H1 (cell line): ENCODE measurements at places on chromosomes 6 and 20. TPM values are rescaled to one million over a fixed set of nuclear protein-coding genes. Genes with fewer than 3 reads are reported as not detected.

The TCFL5 gene
- total RNA-seq = 15.0 and 15.6 TPM in 2 replicates

The SOX18 gene
- total RNA-seq = 0.23 TPM in 1 of 2 replicates, not detected in the other

The MRPS18B gene
- 57.8 and 60.7 TPM in 2 replicates for total RNA-seq

The FILIP1 gene
- total RNA-seq = 5.0 and 5.7 TPM in 2 replicates

The PLN gene
- total RNA-seq = not detected in 2 replicates

The THBD gene
- total RNA-seq = 0.43 and 0.75 TPM in 2 replicates

The OR2H2 gene
- total RNA-seq = not detected in 2 replicates

The CST5 gene
- not detected in 2 replicates for total RNA-seq

The RIN2 gene
- 0.90 and 1.3 TPM in 2 replicates for total RNA-seq
